AG08395 (cell line): ENCODE measurements at places on chromosomes 3 and 15.

- DNase-seq = no peak
These were observed 41.3 kb downstream of the SMAD3 start for GRCh38 chr15:67106764-67107013.

GRCh38 chr3:128256131-128256530, 102.8 kb downstream of the EEFSEC start:
- DNase-seq = no peak

- DNase-seq = peak; percentile 52
These were observed 39.6 kb downstream of the TMOD3 start for GRCh38 chr15:51869060-51869421.

- no peak for DNase-seq
These were observed 226.6 kb upstream of the LRRFIP2 start for GRCh38 chr3:37400945-37401344.

DNA sequence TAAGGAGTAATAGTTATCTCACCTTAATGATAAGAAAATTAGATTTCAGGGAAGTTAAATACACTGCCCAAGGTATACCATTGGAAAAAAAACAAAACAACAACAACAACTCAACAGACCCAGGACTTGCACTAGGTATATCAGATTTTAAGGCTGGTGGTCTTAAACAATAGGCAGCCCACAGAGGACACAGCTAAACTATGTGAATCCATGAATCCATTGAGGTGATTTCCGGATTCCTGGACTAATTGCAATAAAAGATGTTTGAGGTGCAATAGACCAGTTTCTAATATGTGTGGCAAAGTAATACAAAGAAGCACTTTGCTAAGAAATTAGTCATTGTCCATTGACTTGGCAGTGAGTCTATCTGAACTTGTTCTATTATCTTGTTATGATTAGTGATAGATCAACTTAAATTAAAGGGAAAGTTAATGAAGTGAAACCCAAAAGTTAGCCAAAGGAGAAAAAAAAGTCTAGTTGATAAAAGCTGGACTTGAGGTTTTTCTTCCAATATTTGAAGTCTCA, 60.9 kb upstream of the MAGI1 start:
- no peak for DNase-seq

DNA sequence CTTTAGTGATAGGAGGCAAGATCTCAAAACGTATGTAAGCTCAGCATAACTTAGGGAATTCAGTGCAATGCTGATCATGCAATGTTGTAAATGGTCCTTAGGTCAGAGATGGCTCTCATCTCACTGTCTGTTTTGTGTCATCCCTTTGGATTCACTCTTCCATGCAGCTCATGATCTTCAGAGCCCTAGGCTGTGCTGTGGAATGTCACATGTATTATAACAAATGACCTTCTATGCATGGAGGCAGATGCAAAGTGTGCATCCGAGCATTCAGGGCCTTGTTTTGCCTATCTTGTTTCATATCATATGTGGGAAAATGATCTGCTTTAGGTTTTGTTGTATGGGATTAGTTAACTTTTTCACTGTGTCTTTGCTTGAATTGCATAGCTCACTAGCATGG, 40.5 kb upstream of the PDZRN3 start:
- no peak for DNase-seq

- no peak for DNase-seq
These were observed 60.9 kb downstream of the SCN10A start for GRCh38 chr3:38755130-38755529.
